EL (cell line): ENCODE measurements at places on chromosomes 12 and 14.

DNA sequence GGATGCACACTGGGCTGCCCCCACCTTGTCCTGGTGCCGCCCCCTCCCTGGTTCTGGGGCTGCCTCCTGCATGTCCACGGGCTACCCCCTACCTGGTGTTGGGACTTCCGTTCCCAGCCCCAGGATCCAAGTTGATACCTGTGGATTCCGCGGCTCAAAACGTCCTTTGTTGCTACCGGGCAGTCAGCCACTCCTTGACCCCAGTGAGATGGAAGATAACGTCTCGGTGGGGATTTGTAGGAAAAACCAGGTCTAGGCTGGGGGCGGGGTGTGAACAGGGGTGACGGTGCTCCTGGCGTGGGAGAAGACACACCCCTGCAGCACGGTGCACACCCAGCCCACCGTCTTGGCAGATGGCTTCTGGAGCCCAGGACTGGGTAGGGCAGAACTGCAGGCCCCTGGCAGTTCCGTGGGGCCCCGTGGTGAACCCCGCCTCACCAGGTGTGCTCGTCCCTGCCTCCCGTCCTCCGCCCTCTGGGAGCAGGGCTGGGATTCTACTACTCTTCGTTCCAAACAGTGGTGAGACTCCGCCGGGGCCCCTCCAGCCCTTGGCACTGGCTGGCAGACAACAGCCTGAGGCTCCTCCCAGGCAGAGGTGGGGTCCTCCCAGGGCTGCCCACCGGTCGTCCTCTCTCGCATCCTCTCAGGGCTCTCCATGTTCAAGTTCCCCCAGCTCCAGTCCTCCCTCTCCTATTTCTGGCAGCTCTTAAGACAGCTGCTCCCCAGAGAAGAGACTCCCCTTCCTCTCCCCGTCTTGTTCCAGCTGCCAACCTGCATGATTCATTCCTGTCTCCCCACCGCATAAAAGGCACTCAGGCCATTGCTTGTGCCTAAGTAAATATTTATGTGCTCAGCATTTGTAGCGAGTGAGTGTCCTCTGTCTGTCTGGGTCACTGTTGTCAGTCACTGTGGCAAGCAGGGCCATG, 75.5 kb downstream of the FBXL14 start:
- peak; percentile 86 for DNase-seq

DNA sequence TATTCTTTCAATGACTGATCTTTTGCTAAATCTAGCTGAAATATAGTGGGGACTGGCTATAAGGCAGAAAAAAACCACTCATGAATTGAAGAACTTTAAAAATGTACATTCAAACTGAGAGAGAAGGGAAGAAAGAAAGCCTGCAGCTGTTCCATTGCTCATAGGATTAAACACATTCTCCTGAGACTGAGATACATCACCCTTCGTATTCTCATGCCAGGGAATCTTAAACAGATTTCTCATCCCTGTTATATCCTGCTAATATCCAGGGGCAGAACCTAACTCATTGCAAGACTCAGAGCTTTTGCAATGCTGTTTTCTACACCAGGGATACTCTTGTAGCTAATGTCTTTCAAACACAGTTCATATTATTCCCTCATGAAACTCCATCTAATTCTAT, 67.2 kb upstream of the ACSS3 start:
- no peak for DNase-seq

- DNase-seq, result no peak
Observed at GRCh38 chr12:64749461-64750200, 9.6 kb downstream of the GNS start.

DNA sequence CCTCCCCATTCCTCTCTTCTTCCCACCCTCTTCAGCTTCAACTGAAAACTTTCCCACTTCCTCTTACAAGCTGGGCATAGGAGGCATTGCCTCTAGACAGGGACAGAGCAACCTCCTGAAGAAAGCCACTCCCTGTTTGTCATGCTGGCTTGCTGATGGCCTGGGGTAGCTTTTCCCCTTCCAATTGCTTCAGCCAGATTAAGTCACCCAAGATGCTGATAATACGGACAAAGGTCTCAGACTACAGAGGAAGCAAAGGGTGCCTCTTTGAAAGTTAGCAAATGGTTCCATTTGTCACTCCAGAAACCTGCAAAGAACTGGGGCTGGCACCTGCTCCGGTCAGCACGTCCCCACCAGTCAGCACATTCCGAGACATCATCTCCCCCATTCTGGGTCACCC, 6.0 kb downstream of the KRT2 start:
- DNase-seq, result no peak

DNA sequence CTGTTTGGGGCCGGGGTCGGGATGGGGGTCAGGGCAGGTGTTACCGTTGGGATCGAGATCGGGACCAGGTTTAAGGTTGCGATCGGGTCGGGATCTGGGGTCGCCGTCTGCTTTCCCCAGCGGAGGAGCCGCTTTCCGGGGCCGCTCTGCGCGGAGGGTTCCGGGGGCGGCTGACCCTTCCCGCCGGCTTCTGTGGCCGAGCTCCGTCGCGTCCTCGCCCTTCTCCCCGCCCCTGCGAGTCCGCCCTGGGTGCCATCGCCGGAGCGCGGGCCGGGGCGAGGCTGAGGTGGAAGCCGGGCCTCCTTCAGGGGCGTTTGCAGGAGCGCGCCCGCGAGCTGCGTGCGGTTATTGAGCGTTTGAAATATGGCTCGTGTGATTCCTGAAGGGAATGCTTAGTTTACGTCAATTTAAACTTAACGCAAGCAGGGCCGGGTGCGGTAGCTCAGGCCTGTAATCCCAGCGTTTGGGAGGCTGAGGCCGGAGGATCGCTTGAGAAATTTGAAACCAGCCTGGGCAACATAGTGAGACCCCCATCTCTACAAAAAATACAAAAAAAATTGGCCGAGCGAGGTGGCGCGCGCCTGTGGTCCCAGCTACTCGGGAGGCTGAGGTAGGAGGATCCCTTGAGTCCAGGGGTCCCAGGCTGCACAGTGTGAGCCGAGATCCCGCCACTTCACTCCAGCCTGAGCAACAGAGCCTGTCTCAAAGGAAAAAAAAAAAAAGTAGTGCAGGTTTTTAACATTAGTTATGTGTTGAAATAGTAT, 620 bp downstream of the PGAM5 start:
- peak; percentile 30 for DNase-seq

GRCh38 chr12:4434706-4435425, 10.7 kb downstream of the FGF6 start:
- DNase-seq, result no peak

DNA sequence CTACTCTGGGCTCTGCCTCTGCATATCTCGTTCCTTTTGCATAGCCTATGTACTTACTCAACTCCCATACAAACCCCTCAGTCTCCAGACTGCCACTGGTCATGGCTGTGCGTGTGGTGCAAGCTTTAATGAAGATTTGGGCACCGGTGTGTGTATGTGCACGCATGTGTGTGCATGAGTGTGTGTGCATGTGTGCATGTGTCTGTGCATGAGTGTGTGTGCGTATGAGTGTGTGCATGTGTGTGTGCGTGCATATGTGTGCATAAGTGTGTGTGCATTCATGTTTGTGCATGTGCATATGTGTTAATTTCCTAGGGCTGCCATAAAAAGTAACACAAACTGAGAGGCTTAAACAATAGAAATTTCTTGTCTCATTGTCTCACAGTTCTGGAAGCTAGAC, 17.1 kb upstream of the TBPL2 start:
- DNase-seq, result no peak

GRCh38 chr12:2692080-2692479, 102.7 kb upstream of the FKBP4 start:
- no peak for DNase-seq

GRCh38 chr12:34298971-34299801, 276.9 kb downstream of the ALG10 start:
- no peak for DNase-seq

GRCh38 chr12:132398386-132398991, 69.1 kb upstream of the GALNT9 start:
- no peak for DNase-seq

DNA sequence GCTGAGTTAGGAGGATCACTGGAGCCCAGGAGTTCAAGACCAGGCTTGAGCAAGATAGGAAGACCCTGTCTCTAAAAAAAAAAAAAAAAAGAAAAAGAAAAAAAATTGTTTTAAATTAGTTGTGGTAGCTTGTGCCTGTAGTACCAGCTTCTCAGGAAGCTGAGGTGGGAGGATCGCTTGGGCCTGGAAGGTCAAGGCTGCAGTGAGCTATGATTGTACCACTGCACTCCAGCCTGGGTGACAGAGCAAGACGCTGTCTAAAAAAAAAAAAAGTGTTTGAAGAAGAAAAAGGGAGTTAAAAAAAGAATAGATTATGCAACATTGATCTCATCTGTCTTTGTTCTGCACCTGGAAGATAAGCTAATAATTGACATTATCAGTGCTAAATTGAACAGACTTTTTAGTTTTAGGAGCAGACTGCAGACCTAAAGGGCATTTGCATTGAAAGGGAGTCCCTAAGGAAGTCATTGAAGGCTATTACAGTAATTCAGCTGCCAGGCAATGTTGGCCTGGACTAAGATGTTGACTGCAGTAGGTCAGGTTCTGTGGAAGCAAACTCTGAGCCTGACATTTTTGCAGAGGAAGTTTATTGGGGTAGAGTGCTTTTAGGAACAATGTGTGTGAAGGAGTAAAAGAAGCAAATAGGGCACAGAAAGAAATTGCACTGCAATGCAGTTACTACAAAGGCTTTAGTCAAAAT, 215.8 kb downstream of the PCNX1 start:
- DNase-seq, result no peak

GRCh38 chr14:87754520-87755223, 238.3 kb downstream of the GALC start:
- no peak for DNase-seq

GRCh38 chr14:37590428-37591139, 4.5 kb downstream of the FOXA1 start:
- DNase-seq, result no peak

DNA sequence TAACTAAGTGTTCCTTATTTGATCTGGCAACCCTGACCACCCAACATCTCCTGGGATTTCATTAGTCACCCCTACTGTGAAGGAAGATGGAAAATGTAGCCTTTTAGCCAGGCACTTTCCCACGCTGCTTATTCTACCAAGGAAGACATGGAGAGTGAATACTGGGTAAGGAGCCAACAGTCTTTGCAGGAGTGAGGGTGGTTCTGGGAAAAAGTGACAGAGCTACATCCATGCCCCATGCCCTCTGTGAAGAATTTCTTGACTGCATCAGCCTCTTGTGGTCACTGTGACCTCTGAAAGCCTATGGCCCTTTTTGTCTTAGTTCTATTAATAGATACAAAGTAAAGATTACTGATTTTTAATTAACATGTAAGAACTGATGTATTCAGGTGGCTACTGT, 196.0 kb upstream of the EEA1 start:
- DNase-seq, result no peak

DNA sequence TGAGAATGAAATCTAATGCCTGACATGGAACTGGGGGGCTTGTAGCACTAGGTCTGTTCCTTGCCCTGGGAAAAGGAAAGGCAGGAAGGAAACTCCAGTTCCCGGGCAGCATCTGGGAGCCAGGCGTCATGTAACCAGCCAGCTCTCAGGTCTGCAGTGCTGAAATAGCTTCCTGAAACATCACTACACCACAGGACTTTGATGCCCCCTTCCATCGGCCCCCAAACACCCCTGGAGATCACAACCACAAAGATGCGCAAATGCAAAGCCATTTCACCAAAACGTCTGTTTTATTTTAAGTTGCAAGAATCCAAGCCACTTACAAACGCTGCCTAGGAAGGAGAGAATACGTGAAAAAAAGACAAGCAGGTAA, 40.9 kb downstream of the KCTD10 start:
- no peak for DNase-seq

DNA sequence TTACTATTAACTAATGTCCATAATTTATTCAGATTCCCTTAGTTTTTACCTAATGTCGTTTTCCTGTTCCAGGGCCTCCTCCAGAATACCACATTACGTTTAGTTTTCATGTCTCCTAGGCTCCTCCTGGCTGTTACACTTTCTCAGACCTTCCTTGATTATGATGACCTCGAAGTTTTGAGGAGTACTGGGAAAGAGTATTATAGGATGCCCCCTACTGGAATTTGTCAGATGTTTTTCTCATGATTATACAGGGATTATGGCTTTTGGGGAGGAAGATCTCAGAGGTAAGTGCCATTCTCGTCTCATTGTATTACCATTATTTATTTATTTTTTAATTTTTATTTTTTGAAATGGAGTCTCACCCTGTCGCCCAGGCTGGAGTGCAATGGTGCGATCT, 17.7 kb upstream of the C1S start:
- DNase-seq, result peak; percentile 50

GRCh38 chr12:63777340-63777739, 2.4 kb upstream of the RXYLT1 start:
- no peak for DNase-seq

DNA sequence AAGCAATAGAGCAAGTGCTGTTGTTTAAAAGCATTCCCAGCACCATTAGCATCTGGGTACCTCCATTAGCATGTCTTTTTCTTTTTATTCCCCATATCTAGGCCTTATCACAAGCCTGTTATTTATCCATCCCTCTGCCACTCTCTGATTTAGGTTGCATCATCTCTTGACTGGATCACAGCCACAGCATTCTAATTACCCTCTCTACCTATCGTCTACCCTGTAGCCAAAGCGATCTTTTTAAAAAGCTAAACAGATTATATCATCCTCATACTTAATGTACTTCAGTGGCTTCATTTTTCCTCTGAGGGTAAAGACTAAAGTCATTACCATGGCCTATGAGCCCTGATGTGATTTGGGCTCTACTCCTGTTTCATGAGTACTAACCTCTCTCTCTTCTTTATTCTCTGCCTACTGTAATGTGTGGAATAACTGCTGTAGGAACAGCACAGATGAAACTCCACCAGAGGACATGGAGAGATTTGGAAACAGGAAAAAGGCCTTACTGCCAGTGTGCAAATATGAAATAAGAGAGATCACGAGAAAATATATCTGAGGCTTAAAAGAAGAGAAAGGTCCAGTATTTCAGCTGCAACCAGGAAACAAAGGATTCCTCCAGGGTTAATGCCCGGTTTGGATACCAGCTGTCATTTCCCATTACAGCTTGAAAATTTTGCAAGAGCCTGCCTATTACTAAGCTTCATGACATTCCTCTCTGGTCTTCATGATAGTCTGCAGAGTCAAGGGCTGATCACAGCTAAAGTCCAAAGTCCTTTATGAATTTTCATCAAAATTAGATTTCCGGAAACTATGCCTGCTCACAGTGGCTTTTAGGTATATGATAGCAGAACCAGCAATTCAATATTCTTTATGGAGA, 422.5 kb upstream of the PDE3A start:
- DNase-seq, result peak; percentile 68

GRCh38 chr12:9273276-9273675, 65.1 kb upstream of the PZP start:
- peak; percentile 59 for DNase-seq
